Endodermal cell (in vitro differentiated cells): ENCODE measurements at places on chromosomes 7 and 10.

GRCh38 chr7:124426621-124427020 lies 339.0 kb downstream of the GPR37 start:
- no peak for DNase-seq

GRCh38 chr7:66047426-66047825 lies 28.2 kb upstream of the ASL start:
- no peak for DNase-seq

- no peak for DNase-seq
Observed at GRCh38 chr10:11255796-11256444, 238.2 kb downstream of the CELF2 start.

DNA sequence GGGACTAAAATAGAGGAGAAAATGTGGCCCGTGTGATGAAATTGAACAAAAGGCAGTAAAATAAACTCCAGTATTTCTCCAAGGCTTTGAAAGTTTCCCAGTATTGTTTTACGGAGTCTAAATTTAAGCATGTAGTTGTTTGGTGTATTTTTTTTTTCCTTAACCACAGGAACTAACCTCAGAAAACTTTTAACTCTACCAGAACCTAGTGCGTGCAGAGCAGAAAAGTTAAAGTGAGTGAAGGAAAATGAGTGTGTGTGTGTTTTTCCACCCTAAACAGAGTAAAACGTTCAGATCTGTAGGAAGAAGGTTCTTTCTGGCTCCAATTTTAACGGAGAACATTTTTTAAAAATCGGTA lies 812 bp downstream of the PROSER2 start:
- DNase-seq = no peak

DNA sequence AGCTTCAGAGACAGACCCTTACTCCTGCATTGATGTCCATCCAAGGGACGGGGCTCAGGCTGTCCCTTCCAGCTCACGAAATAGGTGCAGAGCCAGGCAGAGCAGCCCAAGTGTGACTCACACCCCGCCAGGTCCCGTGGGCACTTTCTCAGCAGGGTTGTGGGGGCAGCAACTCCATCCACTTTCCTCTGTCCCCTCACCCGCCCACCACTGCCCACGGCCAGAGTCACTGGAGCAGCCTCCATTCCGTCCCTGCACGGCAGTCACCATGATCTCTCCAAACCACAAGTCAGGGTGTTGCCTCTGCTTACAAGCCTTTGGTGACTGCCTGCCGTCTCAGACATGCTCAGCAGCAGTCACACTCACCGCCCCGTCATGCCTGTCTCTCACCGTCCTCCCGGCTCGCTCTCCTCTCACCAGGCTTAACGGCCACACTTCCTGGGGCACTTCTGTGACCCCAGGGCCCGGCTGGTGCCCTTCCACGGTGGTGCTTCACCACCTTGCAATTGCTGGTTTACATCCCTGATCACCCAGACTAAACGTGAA lies 39.3 kb downstream of the CALML3 start:
- DNase-seq = peak; percentile 49

- no peak for DNase-seq
Observed at GRCh38 chr7:11447106-11447505, 384.9 kb downstream of the THSD7A start.

GRCh38 chr7:66377714-66378113 lies 172.6 kb downstream of the TPST1 start:
- peak; percentile 48 for DNase-seq

DNA sequence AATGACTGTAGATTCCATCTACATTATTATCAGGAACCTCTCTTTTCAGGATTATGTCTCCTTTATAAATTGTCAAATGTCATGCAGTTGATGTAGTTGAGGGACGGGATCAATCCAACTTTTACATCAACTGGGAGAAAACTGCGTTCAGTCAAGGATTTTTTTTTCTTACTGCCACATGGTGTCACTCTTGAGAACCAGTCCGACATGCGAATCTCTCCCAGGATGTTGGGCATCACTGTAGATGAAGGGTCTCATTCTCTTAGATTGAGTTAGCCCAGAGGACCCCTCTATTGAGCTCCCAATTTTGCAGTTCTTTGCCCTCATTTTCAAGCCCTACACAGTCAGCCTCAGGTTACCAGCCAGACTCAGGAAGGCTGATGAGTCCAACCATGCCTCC lies 120.3 kb upstream of the PTPRZ1 start:
- DNase-seq = peak; percentile 55

- peak; percentile 93 for DNase-seq
Observed at GRCh38 chr7:26061678-26062603, 90.1 kb upstream of the NFE2L3 start.

GRCh38 chr7:135077642-135078041 lies 70.2 kb upstream of the TMEM140 start:
- peak; percentile 59 for DNase-seq
